ENCODE measurements at places on chromosomes 2 and 18.

GRCh38 chr2:25176138-25176537 lies 7.8 kb upstream of the POMC start:
- DNase-seq, result no peak

GRCh38 chr18:28267878-28268625 lies 91.1 kb upstream of the CDH2 start:
- no peak for DNase-seq

DNA sequence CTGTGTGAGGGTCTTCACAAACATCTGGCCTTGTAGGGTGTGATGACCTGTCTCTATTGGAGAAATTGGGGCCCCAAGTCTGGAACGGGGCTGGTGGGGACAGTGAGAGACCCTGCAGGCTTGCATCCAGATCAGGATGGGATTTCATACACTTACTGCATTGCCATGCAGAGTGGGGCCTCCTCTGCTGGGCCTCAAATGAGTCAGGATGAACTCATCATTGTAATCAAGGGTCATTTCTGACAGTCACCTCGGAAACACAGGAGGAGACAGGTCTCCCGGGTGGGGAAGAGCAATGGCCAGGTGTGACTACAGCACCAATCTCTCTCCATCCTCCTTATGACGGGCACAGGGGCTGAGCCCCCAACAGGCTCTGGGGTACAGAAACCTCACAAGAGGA lies 48.1 kb upstream of the GALR1 start:
- no peak for DNase-seq

DNA sequence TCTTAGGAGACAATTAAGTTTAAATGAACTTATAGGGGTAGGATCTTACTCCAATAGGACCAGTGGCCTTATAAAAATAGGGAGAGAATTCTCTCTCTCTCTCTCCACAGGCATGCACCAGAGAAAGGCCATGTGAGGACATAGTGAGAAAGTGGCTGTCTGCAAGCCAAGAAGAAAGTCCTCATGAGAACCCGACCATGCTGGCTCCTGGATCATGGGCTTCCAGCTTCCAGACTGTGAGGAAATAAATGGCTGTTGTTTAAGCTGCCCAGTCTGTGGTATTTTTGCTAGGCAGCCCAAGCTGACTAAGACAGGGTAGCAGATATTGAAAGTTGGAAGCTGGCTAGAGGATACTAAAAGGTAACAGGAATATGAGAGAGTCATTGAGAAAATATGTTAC lies 454.0 kb downstream of the NBAS start:
- no peak for DNase-seq

DNA sequence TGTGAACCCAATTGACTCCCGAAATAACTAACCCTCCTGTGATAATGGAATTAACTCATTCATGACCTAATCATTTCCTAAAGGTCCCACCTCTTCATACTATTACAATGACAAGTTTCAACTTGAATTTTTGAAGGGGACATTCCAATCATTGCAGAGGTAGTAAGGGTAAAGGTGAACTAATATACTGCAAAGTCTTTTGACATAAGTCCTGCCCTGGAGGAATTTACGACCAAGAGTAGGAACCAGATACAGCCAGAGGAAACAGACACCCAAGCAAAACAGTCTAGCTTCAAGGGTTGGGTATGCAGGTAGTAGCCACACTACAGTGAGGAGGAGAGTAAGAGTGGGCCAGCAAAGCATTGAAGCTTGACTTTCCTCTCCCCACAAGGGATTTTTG lies 1.2 kb upstream of the SRBD1 start:
- no peak for DNase-seq

DNA sequence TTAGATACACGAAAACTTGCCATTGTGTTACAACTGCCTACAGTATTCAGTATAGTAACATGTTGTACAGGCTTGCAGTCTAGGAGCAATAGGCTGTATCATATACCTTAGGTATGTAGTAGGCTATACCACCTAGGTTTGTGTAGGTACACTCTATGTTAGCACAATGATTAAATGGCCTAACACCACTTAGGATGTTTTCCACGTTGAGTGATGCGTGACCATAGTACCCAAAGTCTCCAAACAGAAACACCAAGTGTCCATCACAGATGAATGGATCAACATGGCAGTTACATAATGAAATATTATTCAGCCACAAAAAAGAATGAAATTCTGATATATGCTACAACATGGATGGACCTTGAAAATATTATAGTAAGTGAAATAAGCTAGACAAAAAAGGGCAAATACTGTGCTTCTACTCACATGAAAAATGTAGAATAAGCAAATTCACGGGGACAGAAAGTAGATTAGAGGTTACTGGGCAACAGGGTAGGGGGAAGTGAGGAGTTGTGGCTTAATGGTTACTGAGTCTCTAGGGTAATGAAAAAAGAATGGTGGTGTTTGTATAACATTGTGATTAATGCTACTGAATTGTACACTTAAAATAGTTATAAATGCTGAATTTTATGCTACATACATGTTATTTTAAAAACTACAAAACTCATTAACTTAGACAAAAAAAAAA lies 62.6 kb downstream of the TMEM131 start:
- DNase-seq, result no peak

GRCh38 chr2:9238591-9239326 lies 32.1 kb downstream of the ASAP2 start:
- DNase-seq, result no peak

- DNase-seq, result no peak
Measured at GRCh38 chr2:113209011-113209645, 35.4 kb downstream of the PSD4 start.

- no peak for DNase-seq
Measured at GRCh38 chr2:79294994-79295393, 135.4 kb upstream of the REG3A start.

- DNase-seq, result no peak
Measured at GRCh38 chr18:59376351-59376935, 17.4 kb upstream of the LMAN1 start.

- DNase-seq, result no peak
Measured at GRCh38 chr2:160921386-160921964, 238.8 kb upstream of the TANK start.

DNA sequence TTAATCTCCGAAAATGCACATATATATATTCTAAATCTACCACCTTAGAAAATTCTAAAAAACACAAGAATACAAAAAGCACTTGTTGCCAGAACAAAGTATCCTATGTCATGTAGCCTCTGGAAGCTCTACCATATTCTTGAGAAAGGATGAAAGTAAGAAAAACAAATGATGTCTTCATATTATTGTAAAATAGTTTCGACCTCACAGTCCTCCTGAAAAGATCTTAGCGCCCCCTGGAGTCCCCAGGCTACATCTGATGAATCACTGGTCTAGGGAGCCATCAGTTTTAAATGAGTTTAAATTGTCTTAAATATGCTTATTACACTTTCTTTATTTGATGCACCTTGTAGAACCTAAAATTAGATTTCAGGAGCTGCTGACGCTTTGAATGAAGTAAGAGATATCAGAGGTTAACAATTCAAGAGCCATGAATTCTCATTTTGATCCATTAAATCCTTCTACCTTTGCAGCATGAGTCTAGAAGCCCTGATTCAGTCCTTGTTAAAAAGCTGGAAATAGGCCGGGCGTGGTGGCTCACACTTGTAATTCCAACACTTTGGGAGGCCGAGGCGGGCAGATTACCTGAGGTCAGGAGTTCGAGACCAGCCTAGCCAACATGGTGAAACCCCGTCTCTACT lies 138.8 kb downstream of the MCFD2 start:
- DNase-seq, result peak; percentile 3

DNA sequence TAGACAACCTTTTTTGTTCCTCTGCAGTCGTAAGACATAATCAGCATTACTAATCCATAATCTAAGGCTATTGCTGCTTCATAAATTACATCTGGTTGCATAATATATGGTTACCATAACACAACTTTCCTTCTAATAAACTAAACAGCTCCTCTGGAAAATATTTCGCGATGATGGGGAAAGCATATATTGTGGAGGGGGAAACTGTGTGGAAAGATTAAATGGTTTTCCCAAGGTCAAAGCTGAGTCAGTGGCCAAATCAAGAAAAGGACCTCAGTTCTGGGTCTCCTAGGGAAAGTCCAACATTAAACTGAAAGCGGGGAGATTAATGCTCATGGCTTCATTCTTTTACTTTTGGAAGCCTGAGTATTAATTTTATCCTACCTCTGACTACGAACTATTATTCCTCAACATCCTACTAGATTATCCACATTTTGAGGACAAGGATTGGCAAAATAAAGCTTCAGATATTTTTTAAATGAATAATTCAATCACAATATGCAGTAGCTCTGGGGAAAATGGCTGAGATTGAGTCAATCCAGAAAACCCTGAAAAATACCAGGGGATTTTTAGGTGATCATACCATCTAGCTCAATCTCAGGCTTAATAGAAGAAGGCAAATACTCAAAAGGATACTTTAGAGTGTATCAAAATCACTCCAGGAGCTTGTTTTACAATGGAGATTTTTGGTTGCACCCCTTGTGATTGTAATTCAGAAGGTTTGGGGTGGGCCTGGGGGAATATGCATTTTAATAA lies 33.8 kb upstream of the STK17B start:
- DNase-seq, result no peak

DNA sequence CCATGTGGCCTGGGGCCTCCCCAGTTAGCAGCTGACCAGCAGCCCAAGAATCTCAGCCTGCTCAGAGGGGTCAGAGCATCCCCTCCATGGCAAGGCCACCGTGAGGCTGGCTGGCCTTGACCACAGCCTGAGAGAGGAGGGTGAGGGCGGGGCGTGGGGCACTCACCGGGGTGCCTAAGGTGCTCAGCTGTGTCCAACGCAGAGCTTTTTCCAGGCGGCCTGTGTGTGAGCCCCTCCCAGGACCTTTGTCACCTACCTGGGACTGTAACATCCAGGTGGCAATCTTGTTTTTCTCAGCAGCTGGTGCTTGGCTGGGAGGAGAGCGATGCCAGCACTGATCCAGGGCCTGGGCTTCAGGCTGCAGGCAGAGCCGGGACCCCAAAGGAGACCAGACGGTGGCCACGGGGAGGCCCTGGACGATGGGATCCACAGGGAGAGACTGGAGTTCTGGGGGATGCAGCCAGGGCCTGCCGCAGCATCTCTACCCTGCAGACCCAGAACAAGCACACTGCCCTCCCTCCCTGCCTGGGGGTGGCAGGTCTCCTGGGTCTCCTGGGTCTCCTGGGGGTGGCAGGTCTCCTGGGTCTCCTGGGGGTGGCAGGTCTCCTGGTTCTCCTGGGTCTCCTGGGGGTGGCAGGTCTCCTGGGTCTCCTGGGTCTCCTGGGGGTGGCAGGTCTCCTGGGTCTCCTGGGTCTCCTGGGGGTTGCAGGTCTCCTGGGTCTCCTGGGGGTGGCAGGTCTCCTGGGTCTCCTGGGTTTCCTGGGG lies 12.3 kb downstream of the SNED1 start:
- no peak for DNase-seq

DNA sequence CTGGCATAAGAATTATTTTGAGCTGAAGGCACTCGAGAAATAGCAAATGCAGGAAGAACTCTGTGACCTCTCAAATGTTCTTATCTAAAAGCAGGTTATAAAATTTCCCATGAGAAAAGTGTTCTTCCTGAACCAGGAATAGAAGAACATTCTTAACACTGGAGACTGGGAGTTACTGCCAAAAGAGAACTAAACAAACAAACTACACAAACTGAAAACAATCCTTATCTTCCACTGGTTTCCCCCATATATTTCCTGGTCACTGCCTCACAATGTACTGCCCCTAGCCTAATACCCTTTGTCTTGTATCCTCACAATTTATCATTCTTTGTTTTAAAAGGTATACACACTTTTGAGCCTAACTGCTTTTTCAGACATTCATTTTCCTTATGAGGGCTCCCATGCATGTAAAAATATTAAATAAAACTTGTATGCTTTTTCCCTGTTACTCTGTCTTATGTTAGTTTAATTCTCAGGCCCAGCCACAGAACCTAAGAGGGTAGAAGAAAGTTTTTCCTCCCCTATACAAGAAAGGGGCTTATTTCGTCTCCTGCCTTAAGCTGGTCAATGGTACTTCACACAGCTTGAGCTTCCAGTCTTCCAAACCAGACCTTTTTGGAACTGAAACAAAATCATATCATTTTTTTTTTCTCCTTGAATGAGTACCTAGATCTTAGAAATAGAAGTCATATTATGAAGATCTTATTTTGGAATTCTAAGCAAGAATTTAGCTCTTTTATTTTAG lies 110.6 kb downstream of the MSTN start:
- no peak for DNase-seq

GRCh38 chr2:65885266-65885665 lies 452.9 kb upstream of the SPRED2 start:
- peak; percentile 24 for DNase-seq
